ENCODE measurements at places on chromosomes 13 and 19.

DNA sequence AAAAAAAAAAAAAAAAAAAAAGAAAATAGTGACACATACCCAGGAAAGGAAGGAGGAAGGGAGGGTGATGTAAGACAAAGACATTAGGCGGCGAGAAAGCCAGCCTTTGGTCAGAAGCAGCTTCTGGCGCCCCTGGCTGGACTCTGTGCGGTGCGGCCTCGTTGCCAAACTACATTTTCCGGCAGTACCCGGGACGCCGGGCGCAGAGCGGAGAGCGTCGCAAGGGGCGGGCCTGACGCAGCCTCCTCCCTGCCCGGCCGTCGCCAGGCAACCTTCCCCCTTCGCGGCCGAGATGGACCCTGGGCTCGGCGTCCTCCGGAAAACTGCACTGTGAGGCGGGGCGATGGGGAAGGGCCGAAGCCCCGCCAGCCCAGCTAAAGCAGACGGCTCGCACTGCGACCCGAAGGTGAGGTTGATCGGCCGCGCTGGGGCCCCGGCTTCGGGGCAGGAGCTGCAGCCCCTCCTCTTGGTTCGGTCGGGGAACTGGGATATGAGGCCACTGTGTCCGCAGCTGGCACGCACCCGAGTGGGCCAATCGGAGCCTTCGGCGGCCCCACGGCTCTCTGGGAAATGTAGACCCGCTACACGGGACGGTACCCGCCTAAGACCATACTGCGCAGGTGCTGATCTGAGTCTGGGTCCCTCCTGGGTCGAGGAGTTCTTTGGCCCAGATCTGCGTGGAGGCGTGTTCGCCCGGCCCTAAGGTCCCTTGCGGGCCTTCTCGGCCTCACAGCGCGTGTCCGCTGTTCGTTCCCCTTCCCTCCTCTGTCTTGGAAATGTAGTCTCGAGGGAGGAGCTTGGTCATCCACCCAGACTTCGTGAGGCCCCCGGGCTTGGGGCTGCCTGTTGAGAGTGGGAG, 2.3 kb upstream of the MZF1 start:
- peak; percentile 74 for DNase-seq

- no peak for DNase-seq
These were observed 15.2 kb upstream of the TOMM40 start for GRCh38 chr19:44875666-44876451.

GRCh38 chr19:53555352-53555751, 17.4 kb downstream of the ZNF331 start:
- DNase-seq: no peak

DNA sequence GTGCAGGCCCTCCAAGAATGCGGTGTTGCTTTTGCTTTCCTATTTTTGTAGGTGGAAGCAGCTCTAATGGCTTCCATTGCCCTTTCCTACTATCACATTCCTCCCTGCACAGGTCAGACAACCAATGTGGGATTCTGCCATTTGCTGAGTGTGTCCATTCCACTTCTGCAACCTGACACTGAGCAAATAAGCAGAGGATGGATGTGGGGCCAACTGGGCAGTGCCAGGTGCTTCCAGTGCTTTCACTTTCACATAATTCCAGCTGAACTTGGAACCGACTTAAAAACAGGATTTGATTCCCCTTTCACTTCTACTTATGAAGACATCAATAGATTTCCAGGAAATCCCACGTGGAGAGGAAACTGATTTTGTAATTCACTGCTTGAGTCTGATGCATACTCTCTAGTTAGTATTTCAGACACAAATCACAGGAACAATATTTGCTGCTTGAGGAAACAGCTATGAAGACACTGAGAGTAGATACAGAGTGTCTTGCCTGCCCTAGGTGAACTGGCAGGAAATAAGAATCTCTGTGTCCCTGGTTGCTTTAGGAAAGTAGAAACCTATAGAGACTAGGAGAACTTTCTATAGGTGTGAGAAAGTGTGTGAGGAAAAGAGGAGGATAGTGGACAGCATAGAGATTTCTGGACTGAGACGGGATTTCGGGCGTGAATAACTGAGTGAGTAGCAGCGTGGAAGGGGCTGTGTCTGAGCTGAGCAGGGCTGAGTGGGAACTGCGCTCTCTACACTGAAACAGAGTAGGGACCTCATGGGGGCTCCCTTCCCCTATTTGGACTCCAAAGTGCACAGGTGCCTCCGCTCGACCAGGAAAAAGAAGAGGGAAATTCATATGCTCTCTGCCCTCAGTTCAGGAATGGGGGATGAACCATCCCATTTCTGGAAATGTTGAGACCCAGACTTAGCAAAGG, 22.5 kb downstream of the LGALS16 start:
- no peak for DNase-seq

DNA sequence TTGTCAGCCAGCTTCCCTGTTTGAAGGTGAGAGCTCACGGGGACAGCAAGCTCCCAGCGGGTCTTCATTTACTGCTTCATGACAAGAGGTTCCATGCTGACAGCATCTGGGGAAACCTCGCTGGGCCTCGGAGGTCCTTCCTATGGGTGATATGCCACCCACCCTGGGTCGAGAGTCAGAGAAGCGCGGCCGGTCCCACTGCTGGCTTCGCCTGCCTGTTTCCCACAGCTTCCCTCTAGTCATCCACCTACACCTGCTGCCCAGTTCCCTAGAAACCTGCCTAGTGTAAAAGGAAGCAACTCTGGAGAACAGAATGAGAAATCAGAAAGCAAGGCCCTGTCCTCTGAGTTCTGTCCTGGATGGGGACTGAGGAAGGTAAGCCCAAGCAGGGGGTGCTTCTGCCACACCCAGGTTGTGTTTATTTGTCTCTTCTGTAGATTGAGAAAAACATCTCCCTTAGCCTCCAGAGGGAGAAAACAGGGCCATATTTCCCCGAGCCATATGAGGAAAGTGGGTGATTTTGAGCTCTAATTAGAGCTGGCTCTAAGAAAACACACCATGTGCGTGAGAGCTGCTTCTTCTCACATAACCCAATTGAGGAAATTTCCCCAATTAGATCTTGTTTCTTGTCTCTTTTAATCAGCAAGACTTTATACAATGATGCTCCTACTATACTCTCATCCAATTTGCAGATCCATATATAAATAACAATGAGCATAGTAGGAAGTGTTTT, 504.3 kb downstream of the IRS2 start:
- DNase-seq: no peak

DNA sequence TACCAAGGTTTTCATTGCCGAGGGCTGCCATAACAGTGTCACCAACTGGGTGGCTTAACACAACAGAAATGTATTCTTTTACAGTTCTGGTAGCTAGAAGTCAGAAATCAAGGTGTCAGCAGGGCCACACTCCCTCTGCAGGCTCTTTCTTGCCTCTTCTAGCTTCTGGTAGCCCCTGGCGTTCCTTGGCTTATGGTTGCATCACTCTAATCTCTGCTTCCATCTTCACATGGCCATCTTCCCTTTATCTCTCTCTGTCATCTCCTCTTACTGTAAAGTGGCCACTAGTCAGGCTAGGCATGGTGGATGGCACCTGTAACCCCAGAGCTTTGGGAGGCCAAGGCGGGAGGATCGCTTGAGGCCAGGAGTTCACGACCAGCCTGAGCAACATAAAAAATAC, 38.0 kb upstream of the MRI1 start:
- no peak for DNase-seq

DNA sequence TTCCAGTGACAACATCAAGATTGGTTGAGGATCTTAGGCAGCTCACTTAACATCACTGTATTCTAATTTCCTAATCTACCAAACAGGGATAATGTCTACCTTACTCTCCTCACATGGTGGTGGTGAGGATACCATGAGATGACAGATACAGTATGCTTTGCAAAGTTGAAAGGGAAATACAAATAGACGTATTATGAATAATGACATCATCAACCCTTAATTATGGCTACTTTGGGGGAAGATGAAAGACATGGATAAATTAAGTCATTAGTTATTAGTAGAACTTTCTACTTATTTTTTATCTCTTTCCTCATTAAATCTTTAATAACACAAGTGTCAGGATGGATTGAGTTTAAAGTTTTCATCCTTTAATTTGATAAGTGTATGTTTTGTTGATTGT, 532.5 kb downstream of the KLF12 start:
- DNase-seq: no peak

DNA sequence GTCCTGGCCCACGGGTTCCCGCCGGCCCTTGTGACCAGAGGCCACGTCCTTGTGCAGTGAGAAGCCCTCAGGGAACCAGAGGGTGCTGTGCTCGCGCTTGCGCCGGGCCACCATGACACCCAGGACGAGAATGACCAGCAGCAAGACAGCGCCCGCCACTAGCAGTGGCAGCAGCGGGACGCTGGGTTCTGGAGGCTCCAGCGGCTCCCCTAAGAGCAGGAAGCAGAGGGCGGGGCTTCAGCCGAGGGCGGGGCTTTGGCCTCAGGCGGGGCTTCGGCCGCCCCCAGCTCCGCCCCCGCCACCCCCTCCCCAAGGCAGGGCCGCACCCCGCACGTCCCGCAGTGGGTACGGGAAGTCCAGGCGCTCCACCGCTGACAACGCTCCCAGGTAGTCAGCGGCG, 30.4 kb downstream of the NOTCH3 start:
- no peak for DNase-seq

DNA sequence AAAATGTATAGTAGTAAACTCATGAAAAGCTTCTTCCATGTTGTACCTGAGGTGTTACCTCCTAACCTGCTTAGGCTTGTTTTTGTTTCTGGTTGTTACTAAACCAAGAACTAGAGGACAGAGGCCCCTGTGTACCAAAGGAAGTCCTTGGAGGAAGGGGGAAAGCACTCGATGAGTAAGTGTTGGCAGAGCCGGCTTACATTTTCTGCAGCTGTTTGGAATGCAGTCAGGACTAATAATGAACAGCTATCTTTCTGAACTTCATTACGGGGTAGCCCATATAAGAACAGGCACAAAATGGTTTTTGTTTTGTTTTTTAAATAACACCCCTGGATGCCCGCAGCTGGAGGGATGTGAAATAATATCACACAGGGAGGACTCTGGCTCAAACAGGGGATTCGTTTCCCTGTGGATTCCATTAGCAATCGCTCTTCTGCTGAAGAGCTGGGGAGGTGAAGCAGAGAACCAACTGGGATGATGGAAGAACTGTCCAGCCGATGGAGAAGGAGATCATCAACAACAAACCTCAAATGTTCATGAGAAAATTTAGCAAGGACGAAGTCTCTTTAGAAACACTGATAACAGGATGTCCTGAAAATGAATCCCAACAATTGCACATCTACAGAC, 214.2 kb upstream of the MAB21L1 start:
- no peak for DNase-seq

DNA sequence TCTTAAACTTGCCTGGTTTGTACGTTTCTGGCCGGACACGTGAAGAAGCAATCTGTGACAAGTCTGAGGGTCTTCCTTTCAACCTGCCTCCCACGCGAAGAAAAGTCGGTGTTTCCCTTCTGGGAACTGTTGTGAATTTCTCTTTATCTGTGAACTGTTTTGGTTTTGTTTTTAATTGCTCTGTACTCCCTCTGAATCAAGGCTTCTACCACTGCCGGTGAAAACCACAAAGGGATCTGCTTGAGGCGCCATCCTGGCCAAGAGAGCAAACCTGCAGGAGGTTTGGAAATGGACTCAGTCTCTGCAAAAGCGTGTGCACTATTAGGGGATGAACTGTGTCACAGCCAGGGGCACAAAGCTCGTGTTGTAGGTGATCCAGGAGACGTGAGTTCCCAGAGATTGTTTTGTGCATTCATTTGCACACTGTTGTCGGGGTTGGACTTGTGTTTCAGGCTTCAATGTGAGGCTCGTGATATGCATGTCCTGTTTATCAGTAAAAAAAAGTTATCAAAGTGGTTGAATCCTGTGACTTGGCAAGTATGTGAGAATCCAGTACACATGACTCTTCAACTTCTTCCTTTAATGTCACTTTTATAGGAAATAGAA, 9.7 kb downstream of the SIGLEC8 start:
- DNase-seq: no peak

- DNase-seq: no peak
These were observed 25.1 kb downstream of the SIPA1L3 start for GRCh38 chr19:37931881-37932655.

Measured in effector memory CD8-positive, alpha-beta T cell (primary cell).